MCF 10A (cell line): ENCODE measurements at places on chromosomes 1 and 21. TPM values are rescaled to one million over a fixed set of nuclear protein-coding genes. Genes with fewer than 3 reads are reported as not detected.

GRCh38 chr1:167501515-167502191, 16.7 kb downstream of the CD247 start:
- no peak for DNase-seq

Gene LRRC71
- total RNA-seq, result not detected in 2 replicates

DNA sequence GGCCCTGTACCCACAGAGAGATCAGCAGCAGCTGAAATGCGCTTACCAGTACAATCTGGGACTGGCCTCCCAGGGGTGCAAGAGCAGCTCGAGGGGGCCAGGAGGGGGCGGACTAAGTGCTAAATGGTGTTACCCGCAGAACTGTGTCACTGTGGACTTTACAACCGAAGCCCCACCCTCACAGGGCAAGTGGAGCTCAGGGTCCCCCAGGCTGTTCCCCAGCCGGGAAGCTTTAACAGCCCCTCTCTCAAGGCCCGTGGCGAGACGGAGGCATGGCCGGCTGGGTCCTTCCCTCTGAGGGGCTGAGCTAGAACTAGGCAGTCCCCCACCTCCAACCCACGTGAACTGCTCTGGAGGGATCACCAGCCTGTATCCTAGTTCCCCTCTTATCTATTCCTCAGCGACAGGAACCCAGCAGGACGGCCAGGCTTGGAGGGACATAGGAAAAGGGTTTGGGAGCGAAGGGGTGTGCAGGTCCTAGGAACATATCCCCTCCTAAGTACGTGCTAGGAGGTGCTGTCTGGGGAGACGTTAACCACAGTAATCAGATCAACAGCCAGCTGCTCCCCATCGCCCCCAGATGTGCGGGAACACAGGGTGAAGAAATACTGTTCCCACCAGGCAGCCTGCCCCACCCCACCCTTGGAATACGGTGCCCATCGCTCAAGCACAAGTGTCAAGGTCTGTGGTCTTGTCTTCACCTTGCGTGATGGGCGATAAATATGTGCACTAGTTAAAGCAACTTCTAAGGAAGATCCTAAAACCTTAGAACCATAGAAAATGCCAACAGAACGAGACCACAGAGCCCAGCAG, 24.4 kb downstream of the ZBTB17 start:
- no peak for DNase-seq

GRCh38 chr1:78367700-78368099, 123.1 kb upstream of the PTGFR start:
- no peak for DNase-seq
